ENCODE measurements at places on chromosomes 7 and 10.

GRCh38 chr10:89355394-89355931, 22.4 kb upstream of the IFIT1B start:
- DNase-seq: no peak

DNA sequence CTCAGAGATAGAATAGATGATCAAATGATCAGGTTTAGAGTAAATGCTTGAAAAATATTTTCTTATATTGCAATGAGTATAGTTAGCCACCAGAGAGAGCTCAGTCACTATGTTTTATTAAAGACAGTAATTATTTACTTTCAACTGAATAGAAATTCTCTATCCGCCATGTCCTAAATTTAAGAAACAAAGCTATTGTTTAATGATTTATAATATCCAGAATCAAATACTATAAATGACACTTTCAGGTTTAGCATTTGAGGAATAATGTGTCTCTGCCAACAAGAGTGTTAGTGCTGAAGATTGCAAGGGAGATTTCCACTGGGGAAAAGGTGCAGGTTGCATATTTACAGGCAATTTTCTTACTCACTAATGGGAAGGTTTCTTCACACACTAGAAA, 184.7 kb downstream of the DGKB start:
- DNase-seq: no peak

DNA sequence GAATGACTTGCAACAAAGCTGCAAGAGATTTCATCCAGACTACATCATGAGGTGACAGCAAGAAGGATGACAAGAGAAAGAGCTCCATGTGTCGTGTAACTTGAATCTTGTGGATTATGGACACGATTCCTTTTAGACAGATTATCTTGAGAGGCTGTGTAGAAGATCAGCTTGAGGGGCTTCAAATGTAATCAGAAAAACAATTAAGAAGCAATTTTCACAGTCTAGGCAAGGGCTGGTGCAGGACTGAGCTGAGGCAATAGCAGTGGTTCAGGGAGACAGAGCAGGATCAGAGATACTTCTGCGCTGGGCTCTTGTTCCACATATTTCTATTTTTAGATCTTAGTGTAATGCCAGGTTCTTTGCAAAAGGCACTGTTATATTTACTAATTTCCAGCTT, 253.0 kb upstream of the COBL start:
- DNase-seq: no peak

DNA sequence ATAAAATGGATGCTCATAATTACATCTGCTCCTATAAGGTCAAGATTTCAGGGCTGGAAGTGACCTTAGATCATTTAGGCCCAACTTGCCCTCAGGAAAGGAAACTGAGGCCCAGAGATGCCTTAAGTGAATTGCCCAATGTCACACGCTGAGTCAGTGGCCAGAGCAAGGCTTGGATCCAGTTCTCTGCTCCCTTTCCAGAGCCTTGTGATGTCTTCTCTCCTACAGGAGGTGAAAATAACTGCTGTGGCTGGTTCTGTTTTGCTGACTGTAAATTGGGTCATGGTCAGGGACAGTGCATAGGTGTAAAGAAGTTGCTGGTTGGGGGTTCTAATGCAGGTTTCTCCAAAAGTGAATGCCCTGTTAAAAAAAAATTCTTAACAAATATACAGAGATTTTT, 91.3 kb downstream of the TCF7L2 start:
- no peak for DNase-seq

DNA sequence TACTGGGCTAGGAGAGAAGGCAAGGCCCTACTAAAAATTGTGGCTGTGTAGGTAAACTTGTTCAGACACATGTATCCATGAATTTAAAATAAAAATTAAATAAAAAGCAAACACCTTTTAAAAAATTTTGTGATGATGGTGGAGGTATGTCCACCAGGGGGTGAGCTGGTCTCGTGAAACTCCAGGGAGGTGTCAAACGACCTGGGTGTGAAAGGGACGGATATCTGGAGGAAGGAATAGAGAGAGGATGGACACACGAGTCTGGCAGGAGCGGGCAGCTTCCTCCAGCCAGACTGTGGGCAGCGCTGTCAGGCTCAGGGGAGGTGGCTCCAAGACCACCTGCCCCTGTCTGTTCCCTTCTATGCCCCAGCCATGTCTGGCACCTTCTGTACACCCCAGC, 34.8 kb upstream of the DMBT1 start:
- no peak for DNase-seq

DNA sequence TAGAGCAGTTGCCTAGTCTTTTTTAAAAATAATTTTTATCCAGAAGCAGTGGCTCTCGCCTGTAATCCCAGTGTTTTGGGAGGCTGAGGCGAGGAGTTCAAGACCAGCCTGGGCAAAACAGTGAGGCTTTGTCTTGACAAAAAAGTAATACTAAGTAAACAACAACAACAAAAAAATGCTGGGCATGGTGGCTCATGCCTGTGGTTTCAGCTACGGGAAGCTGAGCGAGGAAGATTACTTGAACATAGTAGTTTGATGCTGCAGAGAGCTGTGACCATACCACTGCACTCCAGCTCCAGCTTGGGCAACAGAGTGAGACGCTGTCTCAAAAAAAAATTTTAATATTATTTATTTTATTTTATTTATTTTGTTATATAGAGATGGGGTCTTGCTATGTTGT, 31.3 kb upstream of the TPST1 start:
- DNase-seq: no peak

GRCh38 chr7:120171406-120171805, 101.6 kb upstream of the KCND2 start:
- DNase-seq: no peak

- DNase-seq: no peak
Measured at GRCh38 chr7:90564455-90564854, 31.7 kb upstream of the CDK14 start.
